ENCODE measurements at places on chromosomes 12 and 14. TPM values are rescaled to one million over a fixed set of nuclear protein-coding genes. Genes with fewer than 3 reads are reported as not detected.

- DNase-seq: no peak
These were observed 89.4 kb downstream of the NT5DC3 start for GRCh38 chr12:103751600-103751999.

IL26 gene
- 0.30 TPM for total RNA-seq

GRCh38 chr14:99676657-99677056, 7.4 kb upstream of the CYP46A1 start:
- no peak for DNase-seq

FIGNL2 gene
- 0.30 TPM for total RNA-seq
